ENCODE measurements at places on chromosomes 1 and 21.

DNA sequence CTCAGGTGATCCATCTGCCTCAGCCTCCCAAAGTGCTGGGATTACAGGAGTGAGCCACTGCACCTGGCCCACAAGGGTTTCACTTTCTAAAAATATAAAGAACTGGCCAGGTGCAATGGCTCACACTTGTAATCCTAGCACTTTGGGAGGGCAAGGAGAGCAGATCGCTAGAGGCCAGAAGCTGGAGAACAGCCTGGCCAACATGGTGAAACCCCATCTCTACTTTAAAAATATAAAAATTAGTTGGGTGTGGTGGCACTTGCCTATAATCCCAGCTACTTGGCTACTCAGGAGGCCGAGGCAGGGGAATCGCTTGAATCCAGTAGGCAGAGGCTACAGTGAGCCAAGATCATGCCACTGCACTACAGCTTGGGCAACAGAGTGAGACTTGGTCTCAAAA lies 25.7 kb downstream of the MRPL39 start:
- no peak for DNase-seq

DNA sequence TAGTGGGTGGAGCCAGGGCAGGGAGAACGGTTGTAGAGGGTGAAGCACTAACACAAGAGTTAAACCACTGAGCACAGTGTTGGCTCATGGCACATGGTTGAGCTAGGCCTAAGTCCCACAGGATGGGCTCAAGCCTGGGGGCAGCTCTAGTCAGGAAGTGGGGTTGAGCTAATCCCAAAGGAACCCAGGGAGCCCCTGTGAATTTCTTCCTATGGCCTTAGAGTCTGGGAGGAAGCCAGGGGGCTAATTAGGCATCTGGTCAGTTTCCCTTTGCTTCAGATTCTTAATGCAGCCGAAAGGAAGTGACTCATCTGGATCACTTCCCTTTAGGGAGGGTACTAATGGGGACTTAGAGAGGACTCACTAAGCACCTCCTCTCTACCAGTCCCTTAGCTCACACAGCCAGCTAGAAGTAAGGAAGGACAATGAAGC lies 10.1 kb downstream of the CFAP45 start:
- peak; percentile 91 for DNase-seq

GRCh38 chr1:7070389-7071029 lies 285.3 kb downstream of the CAMTA1 start:
- DNase-seq = peak; percentile 85

DNA sequence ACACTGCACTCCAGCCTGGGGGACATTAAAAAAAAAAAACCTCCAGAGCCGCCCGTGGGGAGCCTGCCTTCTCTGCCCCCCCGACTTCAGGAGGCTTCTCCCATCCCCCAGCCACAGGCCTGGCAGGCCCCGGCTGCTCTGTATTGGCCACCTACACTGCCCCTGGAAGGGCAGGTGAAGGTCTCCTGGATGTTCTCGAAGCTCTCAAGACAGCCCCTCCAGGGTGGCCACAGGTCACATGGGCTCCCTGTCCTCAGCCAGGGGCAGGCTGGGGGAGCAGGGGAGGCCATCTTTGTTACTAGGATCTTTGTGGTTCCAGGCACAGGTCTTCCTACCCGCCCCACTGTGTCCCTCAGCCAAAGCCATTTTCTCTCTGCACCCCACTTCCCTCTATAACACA lies 32.8 kb downstream of the PADI6 start:
- DNase-seq = no peak

DNA sequence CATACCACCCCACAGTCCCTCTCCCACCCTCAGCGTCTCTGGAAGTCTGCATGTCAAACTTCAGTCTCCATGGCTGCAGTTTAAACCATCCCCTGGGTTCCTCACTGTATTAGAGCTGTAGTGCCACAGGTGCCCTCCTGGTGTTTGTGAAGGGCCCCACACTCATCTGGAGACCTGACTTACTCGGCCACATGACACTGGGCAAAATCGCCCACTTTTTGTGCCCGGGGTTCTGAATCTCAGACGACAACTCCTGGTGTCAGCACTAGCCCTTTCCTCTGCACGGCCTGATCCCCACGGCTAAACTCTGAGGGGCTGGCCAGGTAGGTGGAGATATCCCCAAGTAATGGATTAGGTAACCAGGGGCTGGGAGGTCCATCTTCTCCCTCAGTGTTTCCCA lies 6.5 kb downstream of the INKA2 start:
- no peak for DNase-seq

GRCh38 chr1:38558500-38559445 lies 300.8 kb downstream of the RRAGC start:
- DNase-seq = no peak

- DNase-seq = no peak
These were observed 81.3 kb downstream of the CDC14A start for GRCh38 chr1:100433563-100433962.

- peak; percentile 10 for DNase-seq
These were observed 200.8 kb upstream of the DPYD start for GRCh38 chr1:98121646-98122045.

- DNase-seq = peak; percentile 70
These were observed 14.3 kb upstream of the GPR52 start for GRCh38 chr1:174433451-174433850.

DNA sequence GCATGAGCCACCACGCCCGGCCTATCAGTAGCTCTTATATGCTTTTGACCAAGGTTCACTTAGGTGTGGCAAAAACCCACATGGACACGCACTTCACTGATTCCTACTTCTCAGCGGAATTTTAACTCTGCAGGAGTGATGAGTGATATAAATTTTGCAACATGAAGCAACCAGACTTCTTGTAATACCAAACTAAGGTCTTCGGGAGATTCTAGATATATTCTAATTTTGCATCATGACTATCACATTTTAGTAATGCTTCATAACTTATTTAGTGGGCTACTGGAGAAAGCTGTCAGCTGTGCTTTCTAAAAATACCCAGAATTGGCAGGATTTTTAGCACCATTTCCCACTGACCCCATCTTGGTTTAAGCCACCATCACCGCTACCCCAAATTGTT lies 27.8 kb downstream of the RHCE start:
- no peak for DNase-seq
